H7 (cell line): ENCODE measurements at places on chromosomes 1 and 21.

DNA sequence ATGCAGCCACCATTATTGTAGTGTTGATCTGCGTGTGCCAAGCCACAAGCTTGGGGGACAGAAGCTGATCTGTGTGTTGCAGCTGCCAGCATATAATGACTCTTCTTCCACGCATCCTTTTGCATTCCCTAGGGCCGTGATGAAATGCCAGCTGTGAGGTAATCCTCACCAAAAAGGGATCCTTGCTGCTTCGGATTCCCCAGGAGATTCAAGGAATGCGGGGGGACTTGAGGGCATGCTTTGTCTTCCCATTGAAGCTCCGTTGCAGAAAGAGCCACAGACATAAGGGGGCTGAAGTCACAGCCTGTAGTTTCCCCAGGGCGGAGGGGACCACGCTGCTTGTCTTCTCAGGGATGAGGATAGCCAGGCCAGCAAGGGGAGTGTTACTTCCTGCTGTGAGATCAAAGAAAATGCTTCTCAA is 281.6 kb upstream of the FMN2 start:
- peak; percentile 45 for DNase-seq

DNA sequence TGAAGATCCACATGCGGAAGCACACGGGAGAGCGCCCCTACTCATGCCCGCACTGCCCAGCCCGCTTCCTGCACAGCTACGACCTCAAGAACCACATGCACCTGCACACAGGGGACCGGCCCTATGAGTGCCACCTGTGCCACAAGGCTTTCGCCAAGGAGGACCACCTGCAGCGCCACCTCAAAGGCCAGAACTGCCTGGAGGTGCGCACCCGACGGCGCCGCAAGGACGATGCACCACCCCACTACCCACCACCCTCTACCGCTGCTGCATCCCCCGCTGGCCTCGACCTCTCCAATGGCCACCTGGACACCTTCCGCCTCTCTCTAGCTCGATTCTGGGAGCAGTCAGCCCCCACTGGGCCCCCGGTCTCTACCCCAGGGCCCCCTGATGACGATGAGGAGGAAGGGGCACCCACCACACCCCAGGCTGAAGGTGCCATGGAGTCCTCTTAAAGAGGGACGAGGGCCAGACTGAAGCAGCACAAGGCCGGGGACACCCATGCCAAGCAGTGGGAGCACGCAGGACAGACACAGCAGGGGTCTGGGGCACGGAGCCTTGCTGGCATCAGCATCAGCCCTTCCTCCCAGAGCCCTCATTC is 13.7 kb downstream of the ZBTB7B start:
- DNase-seq = no peak

DNA sequence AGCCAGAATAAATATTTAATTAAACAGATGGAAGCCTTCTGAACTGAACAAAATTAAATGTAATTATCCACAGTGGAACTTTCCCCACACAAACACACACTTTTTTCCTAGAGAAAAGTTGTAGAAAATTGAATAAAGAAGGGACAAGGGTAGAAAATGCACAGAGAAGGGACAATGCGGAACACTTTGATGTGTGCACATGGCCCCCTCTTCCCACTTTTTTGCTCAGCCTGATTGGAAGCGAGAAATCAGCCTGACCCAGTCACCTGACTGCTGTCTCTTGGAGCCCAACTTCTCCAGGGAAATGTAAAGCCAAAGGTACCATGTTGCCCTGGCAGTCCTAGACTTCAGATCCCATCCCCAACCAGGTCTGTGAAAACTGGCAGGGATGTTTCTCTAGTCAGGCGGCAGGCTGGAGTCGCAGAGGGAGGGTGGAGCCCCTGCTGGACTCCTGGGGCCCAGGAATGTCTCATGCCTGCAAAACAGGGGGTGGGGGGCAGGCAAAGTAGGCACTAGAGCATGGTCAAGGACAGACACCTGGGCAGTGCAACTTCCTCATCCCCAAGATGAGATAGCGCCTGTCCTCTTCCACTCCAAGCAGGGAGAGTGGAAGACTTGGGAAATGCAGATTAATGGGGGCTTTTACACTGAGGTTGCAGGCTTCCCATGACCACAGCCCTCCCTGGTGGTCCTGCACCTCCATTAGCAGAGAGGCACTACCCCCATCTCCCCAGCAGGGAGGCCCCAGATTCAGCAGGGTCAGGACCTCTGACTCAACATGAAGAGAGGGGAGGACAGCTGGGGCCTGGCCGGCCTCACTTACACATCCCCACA is 2.8 kb downstream of the CERS2 start:
- peak; percentile 70 for DNase-seq

DNA sequence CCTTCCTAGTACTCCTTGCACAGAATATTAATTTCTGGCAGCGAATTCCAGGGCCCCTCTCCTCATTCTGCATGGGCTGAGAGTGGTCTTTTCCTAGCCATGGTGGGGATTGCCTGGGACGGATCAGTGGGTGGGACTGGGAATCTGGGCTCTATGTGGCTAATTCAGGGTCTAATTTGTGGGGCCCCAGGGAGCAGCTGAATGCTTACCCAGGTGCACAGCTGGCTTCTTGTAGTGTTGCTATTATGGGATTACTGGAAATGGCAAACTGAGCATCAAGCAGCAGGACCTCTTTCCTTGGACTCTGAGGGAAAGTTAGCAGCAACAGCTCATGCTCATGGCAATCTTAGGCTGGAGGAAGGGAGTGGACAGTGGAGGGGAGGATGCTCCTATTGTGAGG is 187.1 kb upstream of the CACNA1E start:
- DNase-seq = no peak

GRCh38 chr1:10338047-10338446 is 60.8 kb upstream of the PGD start:
- peak; percentile 75 for DNase-seq

DNA sequence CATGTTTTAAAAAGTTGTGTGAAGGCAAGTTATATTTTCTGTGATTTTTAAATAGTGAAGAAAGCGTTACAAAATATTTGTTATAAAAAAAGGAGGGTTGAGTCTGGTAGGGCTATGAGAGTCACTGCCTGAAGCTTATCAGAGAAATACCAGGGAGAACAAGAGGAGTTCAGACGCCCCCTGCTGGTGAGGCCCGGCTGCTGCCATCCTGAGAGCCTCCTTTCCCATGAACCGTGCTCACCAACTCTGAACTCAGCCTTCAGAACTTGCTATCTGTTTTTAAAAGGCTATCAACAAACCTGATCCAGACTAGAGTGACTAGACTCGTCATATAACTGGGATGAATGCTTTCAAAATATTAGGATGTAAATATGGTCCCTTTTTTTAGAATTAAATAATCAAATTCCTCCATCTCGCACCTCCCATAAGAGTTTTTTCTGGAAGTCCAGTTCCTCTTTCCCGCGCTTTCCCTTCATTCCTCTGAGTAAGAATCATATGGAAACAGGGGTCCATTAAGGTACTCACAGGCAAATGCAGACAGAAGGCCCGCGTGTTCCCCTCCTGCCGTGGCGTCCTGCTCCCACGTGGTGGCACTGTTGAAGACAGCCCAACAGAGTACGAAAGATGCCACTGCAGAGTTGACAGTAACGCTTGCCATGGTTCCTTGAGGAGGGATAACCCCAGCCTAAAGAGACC is 26.2 kb upstream of the SPATA6 start:
- peak; percentile 59 for DNase-seq

DNA sequence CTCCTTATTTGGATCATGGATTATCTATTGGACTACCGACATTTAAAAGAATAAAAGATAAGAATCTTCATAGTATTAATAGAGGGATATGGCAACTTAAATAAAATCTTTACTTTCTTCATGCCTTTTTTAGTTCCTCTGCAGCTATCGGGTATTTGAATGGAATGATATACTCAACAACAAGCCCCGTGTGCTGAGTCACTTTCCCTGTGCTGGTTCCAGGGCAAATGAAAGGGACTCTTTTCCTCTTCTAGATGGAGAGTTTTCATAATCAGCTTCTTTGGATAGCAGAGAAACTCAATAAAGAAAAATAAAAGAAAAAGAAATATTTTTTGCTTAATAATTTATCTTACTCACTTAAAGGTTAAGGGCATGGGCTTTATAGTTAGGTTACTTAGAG is 213.7 kb downstream of the LRRC40 start:
- no peak for DNase-seq

DNA sequence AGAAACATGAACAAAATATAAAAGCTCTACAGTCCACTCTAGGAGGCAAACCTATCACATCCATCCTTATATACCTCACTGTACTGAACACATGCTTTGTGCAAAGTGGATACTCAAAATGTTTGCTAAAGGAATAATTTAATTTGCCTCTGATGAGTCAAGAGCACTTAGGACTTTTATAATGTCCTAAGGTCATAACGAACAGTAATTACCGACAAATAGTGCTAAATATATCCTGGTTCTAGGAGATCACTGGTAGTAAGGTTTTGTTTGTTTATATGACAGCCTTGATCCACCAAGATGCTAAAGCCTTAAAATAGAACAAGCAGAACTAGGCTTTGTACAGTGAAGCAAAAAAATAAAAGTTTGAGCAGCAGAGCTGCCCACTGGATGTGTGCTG is 70.6 kb downstream of the GADD45A start:
- no peak for DNase-seq

- peak; percentile 84 for DNase-seq
Observed at GRCh38 chr21:41610042-41610839, 102.3 kb upstream of the TMPRSS2 start.

GRCh38 chr1:16967095-16967575 is 13.3 kb downstream of the MFAP2 start:
- no peak for DNase-seq

- no peak for DNase-seq
Observed at GRCh38 chr1:185091480-185091879, 46.1 kb downstream of the RNF2 start.

GRCh38 chr1:246724731-246725095 is 504 bp downstream of the SCCPDH start:
- peak; percentile 58 for DNase-seq

DNA sequence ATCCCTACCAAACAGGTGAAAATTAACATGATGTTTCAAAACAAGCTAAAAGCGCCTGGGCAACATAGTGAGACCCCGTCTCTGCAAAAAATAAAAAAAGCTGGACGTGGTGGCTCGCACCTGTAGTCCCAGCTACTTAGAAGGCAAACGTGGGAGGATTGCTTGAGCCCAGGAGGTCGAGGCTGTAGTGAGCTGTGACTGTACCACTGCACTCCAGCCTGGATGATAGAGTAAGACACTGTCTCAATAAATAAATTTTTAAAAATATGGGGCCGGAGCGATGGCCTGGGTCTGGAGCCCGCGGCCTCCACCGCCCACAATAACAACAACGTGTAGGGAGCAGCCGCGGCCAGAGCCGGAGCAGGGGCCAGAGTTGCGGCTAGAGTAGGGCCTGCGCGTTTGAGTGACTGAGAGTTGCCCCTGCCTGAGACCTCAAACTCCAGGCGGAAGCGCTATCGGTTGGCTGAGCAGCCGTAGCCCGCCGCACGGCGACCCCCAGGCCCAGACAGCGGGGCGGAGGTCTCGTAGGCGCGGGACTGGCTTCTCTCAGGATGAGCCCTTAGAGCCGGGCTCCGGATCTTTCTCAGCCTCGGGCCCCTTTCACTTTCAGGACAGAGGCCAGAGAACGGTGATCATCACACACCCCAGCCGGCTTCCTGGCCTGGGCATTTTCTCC is 41.4 kb downstream of the ZMYM1 start:
- DNase-seq = peak; percentile 57

DNA sequence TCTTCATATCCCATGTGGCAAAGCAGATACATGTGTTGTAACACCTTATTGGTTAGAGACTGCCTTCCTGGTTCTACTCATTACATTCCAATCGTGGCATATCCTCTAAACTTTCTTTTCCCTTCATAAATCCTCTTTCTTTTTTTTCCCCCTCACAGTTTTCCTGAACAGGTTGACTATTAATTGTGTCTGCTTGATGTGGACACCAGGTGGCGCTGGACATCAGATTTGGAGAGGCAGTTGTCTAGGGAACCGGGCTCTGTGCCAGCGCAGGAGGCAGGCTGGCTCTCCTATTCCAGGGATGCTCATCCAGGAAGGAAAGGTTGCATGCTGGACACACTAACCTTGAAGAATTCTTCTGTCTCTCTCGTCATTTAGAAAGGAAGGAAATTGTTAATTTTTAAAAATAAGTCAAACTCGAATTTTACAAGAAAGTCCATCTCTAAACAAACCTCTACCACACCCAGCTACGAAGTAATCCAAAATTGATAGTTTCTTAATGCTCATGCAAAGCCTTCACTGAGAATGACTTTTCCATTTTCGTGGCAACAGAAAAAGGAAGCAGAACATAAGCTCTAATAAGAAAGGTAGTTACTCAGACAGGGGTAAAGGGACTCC is 59.4 kb upstream of the ASB17 start:
- peak; percentile 72 for DNase-seq

- no peak for DNase-seq
Observed at GRCh38 chr1:23772854-23773242, 5.4 kb upstream of the PITHD1 start.
